ENCODE measurements at places on chromosomes 3 and 15.

GRCh38 chr3:31710123-31710803 is 177.5 kb downstream of the STT3B start:
- DNase-seq, result no peak

GRCh38 chr3:88930611-88931010 is 176.8 kb upstream of the EPHA3 start:
- no peak for DNase-seq

DNA sequence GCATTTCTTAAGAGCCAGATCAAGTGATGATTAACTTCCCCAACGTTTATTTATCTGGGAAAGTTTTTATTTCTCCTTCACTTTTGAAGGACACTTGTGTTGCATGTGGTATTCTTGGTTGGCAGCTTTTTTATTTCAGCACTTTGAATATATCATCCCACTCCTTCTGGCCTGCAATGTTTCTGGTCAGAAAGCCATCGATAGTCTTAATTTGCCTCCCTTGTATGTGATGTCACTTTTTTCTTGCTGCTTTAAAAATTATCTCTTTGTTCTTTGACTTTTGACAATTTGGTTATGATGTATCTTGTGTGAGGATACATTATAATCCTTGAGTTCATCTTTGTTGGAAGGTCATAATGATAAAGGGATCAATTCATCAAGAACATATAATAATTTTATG is 503.2 kb downstream of the OTOL1 start:
- DNase-seq, result no peak

- no peak for DNase-seq
Observed at GRCh38 chr3:133169331-133170068, 131.3 kb downstream of the TMEM108 start.

All from activated CD4-positive, alpha-beta T cell treated with anti-CD3 and anti-CD28 coated beads for 4 hours (primary cell).